ENCODE measurements at places on chromosomes 12 and 14. TPM values are rescaled to one million over a fixed set of nuclear protein-coding genes. Genes with fewer than 3 reads are reported as not detected.
A peak's percentile ranks its signal among the peaks of the same experiment; 100 is the strongest.

GRCh38 chr14:25049568-25050268 lies at the start of gene STXBP6:
TSS of gene STXBP6 (minus strand) at chr14:25050147. CDS start at chr14:24974818, 75,329 bp downstream.
- peak within 1 kb of the TSS; percentile 79 for H3K27ac ChIP-seq
- DNase-seq, result peak; percentile 93
- H3K36me3 ChIP-seq, result no peaks in the 10 kb centered on the region

DNA sequence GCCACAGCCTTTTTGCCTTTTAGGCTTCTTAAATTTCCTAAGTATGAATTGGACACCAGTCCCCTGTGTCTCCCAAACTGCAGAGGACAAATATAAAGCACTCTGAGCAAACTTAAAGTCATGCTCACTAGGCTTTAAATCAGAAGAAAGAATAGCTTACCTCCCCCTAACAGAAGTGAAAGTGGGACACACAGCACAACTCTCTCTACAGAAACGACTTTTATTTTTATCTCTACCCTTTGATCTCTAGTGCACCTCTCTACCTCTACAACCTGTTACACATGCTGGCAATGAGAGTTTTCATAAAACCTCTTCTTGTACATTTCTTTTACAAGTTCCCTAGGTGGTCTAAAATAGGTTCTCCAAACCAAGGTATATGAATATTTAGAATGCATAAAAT lies 19.7 kb downstream of the IAPP start:
- no peaks in the 10 kb centered on the region for H3K36me3 ChIP-seq
- H3K27ac ChIP-seq, result no peak overlapping the region
- H3K27me3 ChIP-seq, result no peaks in the 10 kb centered on the region
- no peak overlapping the region for H3K4me3 ChIP-seq

- no peaks in the 10 kb centered on the region for H3K27me3 ChIP-seq
- H3K4me1 ChIP-seq, result peaks cover 2% of the 10 kb centered on the region
- H3K36me3 ChIP-seq, result no peaks in the 10 kb centered on the region
- no peak overlapping the region for H3K4me3 ChIP-seq
- H3K27ac ChIP-seq, result no peak overlapping the region
- DNase-seq, result no peak
Measured at GRCh38 chr12:76007640-76008039, 23.9 kb downstream of the PHLDA1 start.

The SLC17A8 gene
- total RNA-seq, result 0.43 TPM

The GZMH gene
- 1.2 TPM for total RNA-seq

- no peak for DNase-seq
- no peak overlapping the region for H3K4me3 ChIP-seq
- no peaks in the 10 kb centered on the region for H3K4me1 ChIP-seq
- no peaks in the 10 kb centered on the region for H3K27me3 ChIP-seq
Measured at GRCh38 chr14:82419933-82420332, 886.3 kb upstream of the SEL1L start.

GRCh38 chr12:109065154-109065852 lies 12.9 kb downstream of the USP30 start:
- no peaks in the 10 kb centered on the region for H3K4me1 ChIP-seq
- H3K36me3 ChIP-seq, result peaks cover 35% of the 10 kb centered on the region
- H3K27ac ChIP-seq, result no peak overlapping the region
- no peaks in the 10 kb centered on the region for H3K27me3 ChIP-seq

DNA sequence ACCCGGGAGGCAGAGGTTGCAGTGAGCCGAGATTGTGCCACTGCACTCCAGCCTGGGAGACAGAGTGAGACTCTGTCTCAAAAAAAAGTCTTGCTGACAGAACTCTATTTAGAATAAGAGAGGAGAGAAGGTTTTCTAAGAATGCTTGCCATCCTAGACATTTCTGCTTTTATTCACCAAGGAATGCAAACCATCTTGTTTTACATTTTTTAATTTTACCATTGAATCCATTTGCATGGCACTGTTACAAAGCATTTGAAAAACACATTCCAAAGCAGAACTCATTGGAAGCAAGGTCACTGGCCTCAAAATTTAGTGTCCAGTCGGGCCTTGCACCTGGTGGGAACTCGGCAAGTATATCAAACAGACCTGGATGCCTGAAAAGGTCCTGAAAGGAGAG lies 44.2 kb upstream of the RASSF3 start:
- no peaks in the 10 kb centered on the region for H3K27me3 ChIP-seq
- no peak overlapping the region for H3K4me3 ChIP-seq
- no peaks in the 10 kb centered on the region for H3K4me1 ChIP-seq

The OR6C2 gene
- not detected for total RNA-seq

The FGF23 gene
- not detected for total RNA-seq

The UTP20 gene
- 15.1 TPM for total RNA-seq

- H3K4me1 ChIP-seq, result no peaks in the 10 kb centered on the region
- no peaks in the 10 kb centered on the region for H3K27me3 ChIP-seq
Measured at GRCh38 chr12:79114896-79115295, 250.3 kb downstream of the SYT1 start.

GRCh38 chr12:28415755-28416154 lies 225.5 kb downstream of the CCDC91 start:
- no peaks in the 10 kb centered on the region for H3K4me1 ChIP-seq
- no peak overlapping the region for H3K4me3 ChIP-seq
- H3K36me3 ChIP-seq, result no peaks in the 10 kb centered on the region
- DNase-seq, result no peak

The BATF gene
- 7.4 TPM for total RNA-seq

DNA sequence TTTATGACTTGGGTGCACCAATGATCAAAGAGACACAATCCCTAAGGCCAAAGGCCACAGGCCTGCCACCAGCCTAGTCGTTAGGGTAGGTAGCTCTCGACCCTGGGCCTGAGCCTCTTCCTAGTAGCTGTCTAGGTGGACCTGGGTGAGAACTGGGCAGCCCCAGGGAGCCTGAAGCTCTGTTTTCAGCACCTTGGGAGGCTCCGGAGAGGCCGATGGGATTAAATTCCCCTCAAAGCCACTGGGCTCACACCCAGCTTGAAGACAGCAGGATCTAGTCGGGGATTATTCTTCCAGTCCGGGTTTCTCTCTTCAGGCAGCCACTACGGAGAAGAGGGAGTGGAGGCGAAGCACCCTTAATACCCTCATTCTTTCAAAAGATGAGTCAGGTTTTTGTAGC lies 79.8 kb downstream of the TMEM260 start:
- H3K27me3 ChIP-seq, result no peaks in the 10 kb centered on the region
- H3K27ac ChIP-seq, result no peak overlapping the region
- H3K4me3 ChIP-seq, result no peak overlapping the region
- H3K36me3 ChIP-seq, result no peaks in the 10 kb centered on the region
- DNase-seq, result no peak

DNA sequence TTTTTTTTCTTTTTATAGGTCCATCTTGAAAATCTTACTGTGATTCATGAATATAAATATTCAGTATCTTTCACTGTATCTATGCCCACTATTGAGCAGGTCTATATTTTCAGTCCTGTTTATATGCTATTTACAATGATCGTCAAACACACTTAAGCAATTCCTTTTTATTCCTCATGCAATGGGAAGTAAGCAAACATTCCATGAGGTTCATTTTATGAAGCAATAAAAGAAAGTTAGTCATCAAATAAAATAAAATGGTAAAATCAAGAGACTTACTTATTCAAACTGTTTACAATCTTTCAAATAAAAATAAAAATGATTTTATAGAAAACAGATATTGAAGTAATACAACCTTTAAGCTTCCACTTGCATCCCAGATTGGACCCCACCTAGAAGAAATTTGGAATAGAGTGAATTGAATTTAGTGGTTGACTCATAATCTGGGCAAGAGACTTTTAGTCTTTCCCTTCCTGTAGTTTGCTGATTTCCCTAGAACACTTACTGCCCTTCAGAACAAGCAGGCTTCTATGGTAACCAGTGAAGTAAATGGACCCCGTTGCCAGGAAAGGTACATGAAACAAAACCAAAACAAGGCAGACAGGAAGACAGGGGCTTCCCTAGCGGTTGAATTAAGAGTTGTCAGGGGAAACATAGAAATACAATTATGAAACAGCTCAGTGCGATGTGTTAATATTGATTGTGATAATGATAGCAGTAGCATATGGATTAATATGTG lies 241.0 kb upstream of the ATP2B1 start:
- peaks cover 19% of the 10 kb centered on the region for H3K4me1 ChIP-seq
- H3K27ac ChIP-seq, result no peak overlapping the region
- no peaks in the 10 kb centered on the region for H3K27me3 ChIP-seq
- no peaks in the 10 kb centered on the region for H3K36me3 ChIP-seq
- DNase-seq, result peak; percentile 62

DNA sequence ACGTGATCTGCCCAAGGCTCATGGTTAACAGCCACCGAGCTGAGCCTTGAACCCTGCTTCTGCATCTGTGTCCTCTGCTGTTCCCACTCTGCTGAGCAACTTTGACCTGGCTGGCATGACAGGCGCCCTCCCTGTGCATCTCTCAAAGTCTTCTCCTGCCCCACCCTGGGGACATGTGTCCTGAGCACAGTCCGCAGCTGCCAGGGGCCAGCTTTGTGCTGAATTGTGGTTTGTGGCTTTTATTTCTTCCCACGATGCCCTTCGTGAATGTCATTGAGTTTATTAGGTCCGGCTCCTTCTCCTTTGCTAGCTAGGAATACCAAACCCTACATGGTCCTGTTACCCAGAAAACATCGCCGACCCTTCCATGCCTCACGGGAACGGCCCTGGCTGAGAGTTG lies 161.0 kb downstream of the TSPAN9 start:
- H3K27ac ChIP-seq, result peak overlapping the region; percentile 89
- no peaks in the 10 kb centered on the region for H3K27me3 ChIP-seq
- H3K4me1 ChIP-seq, result peaks cover 2% of the 10 kb centered on the region
- peaks cover 4% of the 10 kb centered on the region for H3K36me3 ChIP-seq

DNA sequence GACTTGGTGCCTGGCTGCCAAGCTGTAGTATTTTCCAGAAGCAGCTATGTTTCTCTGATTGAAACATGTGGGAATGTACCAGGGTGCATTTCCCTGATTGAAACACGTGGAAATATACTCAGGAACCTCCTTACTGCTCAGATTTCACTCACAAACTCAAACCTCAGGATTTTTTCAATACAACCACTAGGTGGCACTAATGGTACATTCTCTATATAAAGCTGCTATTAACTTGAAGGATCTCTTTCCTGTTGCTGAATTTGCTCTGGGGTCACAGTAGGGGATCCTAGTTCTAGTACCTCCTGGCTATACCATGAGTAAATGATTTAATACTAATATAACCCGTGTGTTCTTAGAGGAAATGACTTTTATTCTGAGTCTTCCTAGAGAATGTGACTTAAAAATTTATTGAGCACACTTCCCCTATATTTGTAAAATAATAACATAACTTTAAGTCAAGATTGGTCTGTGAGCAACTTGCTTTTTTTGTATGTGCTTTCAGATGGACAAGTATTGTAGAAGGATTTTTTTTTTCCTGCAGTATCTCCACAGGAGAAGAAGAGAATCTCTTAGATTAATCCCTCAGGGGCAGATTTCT lies 173.8 kb upstream of the MIS18BP1 start:
- H3K27ac ChIP-seq, result no peak overlapping the region
- no peak overlapping the region for H3K4me3 ChIP-seq
- H3K36me3 ChIP-seq, result no peaks in the 10 kb centered on the region
- no peaks in the 10 kb centered on the region for H3K27me3 ChIP-seq
- no peak for DNase-seq

The FANCM gene
- 5.0 TPM for total RNA-seq

The OTOGL gene
- total RNA-seq, result 0.15 TPM

- no peak overlapping the region for H3K27ac ChIP-seq
- no peak overlapping the region for H3K4me3 ChIP-seq
- H3K27me3 ChIP-seq, result no peaks in the 10 kb centered on the region
- no peaks in the 10 kb centered on the region for H3K4me1 ChIP-seq
- no peak for DNase-seq
- H3K36me3 ChIP-seq, result no peaks in the 10 kb centered on the region
Measured at GRCh38 chr12:29638528-29638927, 141.0 kb upstream of the OVCH1 start.

The BEST3 gene
- 0.20 TPM for total RNA-seq

DNA sequence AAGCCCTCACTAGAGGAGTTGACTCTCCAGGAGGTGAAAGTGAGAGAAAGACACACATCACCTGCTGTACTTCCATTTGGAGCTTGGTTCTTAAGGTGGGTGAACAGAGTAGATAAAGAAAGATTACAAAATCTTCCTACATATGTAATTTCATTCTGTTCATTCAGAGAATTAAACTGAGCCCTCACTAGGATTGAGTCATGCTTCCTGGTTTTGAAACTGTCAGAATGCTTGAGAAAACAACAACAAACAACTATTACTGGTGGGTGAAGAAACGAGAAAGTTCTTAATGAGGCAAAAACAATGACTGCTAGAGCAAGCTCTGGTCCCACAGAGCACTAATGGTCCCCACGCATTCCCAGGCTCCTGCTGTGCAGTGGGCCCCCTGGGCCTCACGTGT lies 841.7 kb downstream of the VRK1 start:
- H3K36me3 ChIP-seq, result no peaks in the 10 kb centered on the region
- H3K4me3 ChIP-seq, result no peak overlapping the region
- H3K27ac ChIP-seq, result no peak overlapping the region
- no peaks in the 10 kb centered on the region for H3K4me1 ChIP-seq
- peaks cover 3% of the 10 kb centered on the region for H3K27me3 ChIP-seq
